BJ (cell line): ENCODE measurements at places on chromosomes 1 and 21. TPM values are rescaled to one million over a fixed set of nuclear protein-coding genes. Genes with fewer than 3 reads are reported as not detected.

DNA sequence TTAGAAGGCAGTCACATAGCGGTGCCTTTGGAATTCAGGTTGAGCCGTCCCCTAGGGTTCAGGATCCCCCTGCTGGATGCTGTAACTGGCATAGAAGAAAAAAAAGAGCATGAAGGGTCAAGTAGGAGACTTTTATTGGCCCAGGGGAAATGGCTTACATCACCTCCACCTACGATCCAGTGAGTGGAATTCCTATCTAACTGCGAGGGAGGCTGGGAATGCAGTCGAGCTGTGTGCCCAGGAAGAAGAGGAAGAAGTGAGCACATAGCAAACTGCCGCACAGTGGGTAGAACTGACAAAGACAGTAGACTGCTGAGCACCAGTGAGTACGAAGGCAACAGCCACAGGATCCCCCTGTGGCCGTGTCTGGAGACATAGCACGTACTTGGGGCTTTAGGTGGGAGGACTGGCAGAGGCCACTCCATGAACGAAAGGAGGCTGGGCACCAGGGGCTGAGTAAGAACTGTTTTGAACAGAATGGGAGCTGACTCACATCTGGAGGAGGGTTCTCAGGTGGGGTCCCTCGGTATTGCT is 79.2 kb downstream of the RNF220 start:
- DNase-seq = no peak

DNA sequence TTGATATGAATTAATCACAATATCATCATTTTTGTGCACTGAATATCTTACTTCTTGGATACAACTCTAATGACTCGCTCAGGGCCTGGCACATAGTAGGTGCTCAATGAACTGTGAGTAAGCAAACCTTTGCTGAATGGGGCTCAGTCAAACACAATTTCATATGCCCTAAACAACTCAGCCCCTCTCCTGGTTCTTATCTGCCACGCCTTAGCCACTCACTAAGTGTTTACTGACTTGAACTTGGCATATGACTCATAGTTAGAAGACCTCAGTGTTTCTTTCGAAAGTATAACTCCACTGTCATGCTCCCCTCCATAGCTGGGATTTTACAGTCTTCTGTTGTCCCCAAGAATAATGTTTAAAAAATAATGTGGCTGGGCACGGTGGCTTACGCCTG is 4.8 kb upstream of the IFNLR1 start:
- DNase-seq = no peak

DNA sequence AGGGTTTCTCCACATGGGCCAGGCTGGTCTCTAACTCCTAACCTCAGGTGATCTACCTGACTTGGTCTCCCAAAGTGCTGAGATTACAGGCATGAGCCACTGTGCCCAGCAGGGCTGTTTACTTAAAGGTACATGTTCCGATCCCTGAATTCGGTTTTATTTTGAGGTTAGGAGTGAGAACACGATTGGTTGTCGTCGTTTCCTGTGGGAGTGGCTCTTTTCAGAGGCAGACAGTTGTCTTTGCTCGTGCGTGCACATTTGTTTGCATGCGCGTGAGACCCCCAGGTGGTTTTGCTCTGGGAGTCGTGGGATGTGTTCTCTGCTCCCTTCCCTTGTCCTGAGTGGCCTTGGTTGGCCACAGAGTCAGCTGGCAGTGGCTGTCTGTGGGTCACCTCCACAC is 60.2 kb downstream of the SKI start:
- DNase-seq = no peak

DNA sequence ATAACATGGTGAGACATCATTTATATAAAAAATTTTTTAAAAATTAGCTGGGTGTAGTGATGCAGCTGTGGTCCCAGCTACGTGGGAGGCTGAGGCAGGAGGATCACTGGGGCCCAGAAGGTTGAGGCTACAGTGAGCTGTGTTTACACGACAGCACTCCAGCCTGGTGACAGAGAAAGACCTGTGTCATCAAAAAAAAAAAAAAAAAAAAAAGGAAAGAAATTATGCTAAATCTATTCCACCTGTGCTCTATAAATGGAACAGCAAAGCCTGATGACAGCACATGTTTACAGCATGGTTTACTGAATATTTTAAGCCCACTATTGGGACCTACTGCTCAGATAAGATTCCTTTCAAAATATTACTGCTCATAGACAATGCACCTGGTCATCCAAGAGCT is 217.6 kb downstream of the PRDM2 start:
- DNase-seq = no peak

GRCh38 chr21:44413566-44414290 is 41.6 kb upstream of the LRRC3 start:
- DNase-seq = no peak

GRCh38 chr1:184929711-184930202 is 44.6 kb downstream of the NIBAN1 start:
- no peak for DNase-seq

DNA sequence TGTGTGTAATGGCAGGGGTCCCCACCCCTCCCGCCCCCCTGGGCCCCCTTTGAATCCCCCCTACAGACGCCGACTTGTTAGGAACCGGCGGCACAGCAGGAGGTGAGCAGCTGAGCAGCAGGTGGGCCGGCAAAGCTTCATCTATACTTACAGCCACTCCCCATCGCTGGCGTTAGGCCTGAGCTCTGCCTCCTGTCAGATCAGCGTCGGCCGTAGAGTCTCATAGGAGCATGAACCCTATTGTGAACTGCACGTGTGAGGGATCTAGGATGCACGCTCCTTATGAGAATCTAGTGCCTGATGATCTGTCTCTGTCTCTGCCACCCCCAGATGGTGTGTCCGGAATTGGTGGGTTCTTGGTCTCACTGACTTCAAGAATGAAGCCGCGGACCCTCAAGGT is 14.9 kb upstream of the VPS26C start:
- DNase-seq = no peak

DNA sequence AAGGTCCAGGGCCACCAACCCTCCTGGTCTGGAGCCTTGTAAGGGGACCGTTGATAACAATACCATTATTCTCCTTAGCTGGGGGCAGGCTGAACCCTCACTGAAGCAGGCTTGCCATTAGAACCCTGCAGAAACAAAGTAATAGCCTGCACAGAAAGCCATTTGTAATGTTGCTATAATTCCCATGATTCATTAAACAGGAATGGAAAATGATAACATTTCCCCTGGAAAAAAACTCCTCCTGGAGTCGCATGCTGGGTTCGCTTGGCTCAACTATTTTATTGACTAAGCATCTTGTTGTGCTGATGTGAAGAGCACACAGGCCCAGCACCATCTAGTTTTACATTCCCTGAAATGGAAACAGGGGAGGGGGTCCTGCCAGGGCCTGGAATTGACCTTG is 155.6 kb upstream of the CSF3R start:
- no peak for DNase-seq

EMC1 gene
- 43.2 and 93.8 TPM in 2 replicates for polyA plus RNA-seq
